Hepatocyte (in vitro differentiated cells): ENCODE measurements at places on chromosomes 5 and 9. TPM values are rescaled to one million over a fixed set of nuclear protein-coding genes. Genes with fewer than 3 reads are reported as not detected.

GRCh38 chr9:85077944-85078343 lies 408.4 kb downstream of the NTRK2 start:
- no peaks in the 10 kb centered on the region for H3K4me1 ChIP-seq
- H3K36me3 ChIP-seq: no peaks in the 10 kb centered on the region
- no peak overlapping the region for H3K27ac ChIP-seq
- DNase-seq: no peak

DNA sequence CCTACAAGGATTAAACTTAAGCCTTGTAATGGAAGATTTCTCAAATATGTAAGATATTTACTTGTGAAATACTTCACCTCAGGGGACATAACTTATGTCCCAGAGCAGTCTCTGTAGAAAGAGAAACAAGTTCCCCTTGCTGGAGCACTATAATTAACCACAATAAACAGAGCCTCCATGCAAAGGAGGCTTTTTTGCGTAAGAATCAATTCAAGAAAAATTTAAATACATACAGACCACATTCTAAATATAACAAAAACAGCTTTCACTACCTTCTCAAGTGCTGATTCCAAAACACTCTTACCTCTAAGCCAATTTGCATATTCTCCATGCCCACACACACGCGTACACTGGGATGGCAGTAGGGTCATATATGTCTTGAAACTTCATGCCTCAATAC lies 30.7 kb upstream of the CCNB1 start:
- no peaks in the 10 kb centered on the region for H3K27me3 ChIP-seq
- H3K27ac ChIP-seq: no peak overlapping the region
- H3K4me3 ChIP-seq: no peak overlapping the region
- no peaks in the 10 kb centered on the region for H3K4me1 ChIP-seq

- no peak overlapping the region for H3K4me3 ChIP-seq
- no peak for DNase-seq
- H3K27me3 ChIP-seq: no peaks in the 10 kb centered on the region
- H3K36me3 ChIP-seq: no peaks in the 10 kb centered on the region
Observed at GRCh38 chr5:64814073-64814472, 45.3 kb downstream of the CWC27 start.

GRCh38 chr5:157543825-157544622 lies 31.6 kb downstream of the ADAM19 start:
- no peaks in the 10 kb centered on the region for H3K27me3 ChIP-seq
- H3K36me3 ChIP-seq: no peaks in the 10 kb centered on the region
- no peak for DNase-seq
- no peak overlapping the region for H3K27ac ChIP-seq

DNA sequence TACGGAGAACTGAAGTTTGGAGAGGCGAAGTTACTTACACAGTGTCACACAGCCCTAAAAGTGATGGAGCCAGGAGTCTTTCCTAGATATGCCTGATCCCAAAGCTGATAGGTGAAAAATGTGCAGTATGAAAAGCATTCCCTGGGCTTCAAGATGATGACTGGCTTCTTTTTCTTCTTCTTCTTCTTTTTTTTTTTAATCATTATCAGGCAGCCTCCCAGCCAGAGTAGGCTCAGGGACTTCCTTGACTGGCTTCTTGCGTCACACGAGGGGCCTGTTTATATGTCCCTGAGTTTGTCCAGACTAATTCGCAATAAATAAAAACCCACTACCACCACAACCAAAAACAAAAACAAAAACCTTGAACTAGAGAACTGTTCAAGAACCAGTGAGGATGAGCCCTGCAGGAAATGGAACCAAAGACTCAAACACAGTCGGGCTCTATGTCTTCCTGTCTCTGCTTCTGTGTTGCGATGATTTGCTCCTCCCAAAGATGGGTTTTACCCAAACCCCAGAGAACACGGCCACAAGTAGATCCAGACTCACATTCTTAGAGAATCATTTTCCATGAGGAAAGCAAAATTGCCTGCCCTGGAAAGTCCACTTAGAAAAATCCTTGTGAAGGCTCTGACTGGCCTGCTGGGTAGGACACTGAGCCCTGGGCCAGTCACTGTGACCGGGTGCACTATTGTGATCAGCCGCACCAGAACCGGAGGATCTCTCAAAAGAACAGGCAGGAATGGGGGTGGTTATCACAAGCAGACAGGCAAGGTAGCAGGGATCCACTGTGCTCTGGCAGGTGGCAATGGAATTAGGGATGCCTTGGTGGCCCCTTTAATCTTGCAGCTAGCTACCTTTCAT lies 38.0 kb upstream of the ADAM19 start:
- no peaks in the 10 kb centered on the region for H3K36me3 ChIP-seq
- no peaks in the 10 kb centered on the region for H3K27me3 ChIP-seq

- peaks cover 7% of the 10 kb centered on the region for H3K4me1 ChIP-seq
- no peaks in the 10 kb centered on the region for H3K27me3 ChIP-seq
- no peak for DNase-seq
Observed at GRCh38 chr9:134618163-134618832, 23.3 kb upstream of the COL5A1 start.

DNA sequence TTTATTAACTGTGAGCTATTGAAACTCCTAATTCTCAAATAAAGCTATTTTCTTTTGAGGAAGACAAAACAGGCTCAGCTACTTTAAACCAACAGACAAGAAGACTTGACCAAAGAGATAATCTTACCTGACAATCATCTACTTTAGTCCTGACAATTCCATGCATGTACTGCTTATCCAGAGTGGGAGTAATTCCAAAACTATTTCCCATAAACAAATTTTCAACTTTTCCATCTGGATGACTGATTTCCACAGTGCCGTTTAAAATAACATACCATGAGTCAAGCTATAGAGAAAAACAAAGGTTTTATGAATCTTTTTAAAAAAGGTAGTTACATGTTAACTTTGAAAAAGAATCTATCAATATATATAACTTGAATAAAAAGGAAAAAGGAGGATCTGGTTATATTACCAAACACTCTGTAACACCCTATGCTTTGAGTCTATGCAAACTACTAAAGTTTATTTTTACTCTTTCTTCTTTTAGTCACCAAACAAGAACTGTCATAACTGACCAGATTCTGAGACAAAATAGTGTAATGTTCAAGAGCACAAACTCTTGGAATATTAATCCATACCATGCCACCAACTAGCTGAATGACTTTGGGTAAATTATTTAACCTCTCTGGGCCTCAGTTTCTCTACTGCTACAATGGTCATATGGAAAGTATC lies 129.7 kb downstream of the RAPGEF6 start:
- no peak overlapping the region for H3K27ac ChIP-seq
- no peak for DNase-seq
- H3K4me3 ChIP-seq: no peak overlapping the region
- no peaks in the 10 kb centered on the region for H3K27me3 ChIP-seq
- no peaks in the 10 kb centered on the region for H3K4me1 ChIP-seq

GRCh38 chr5:150120062-150120441 lies 33.7 kb upstream of the CSF1R start:
- no peaks in the 10 kb centered on the region for H3K36me3 ChIP-seq
- no peak for DNase-seq
- no peak overlapping the region for H3K27ac ChIP-seq
- H3K4me3 ChIP-seq: no peak overlapping the region

GRCh38 chr5:78108564-78108963 lies 185.9 kb downstream of the AP3B1 start:
- no peak overlapping the region for H3K4me3 ChIP-seq
- H3K36me3 ChIP-seq: no peaks in the 10 kb centered on the region
- no peak overlapping the region for H3K27ac ChIP-seq
- DNase-seq: no peak

Gene EXD3
- polyA plus RNA-seq: 21.6 and 24.9 TPM in 2 replicates

Gene LCP2
- 0.35 TPM in 1 of 2 replicates, not detected in the other for polyA plus RNA-seq

Gene ACO1
- 35.1 and 46.1 TPM in 2 replicates for polyA plus RNA-seq

Gene CETN3
- 33.8 and 37.0 TPM in 2 replicates for polyA plus RNA-seq

Gene ENTPD2
- polyA plus RNA-seq: 1.1 and 3.2 TPM in 2 replicates

Gene SHOC1
- 0.12 and 0.19 TPM in 2 replicates for polyA plus RNA-seq

Gene FUT7
- polyA plus RNA-seq: 0.06 TPM in 1 of 2 replicates, not detected in the other
